ENCODE measurements at places on chromosomes 11 and 22.

GRCh38 chr11:117146521-117146920 is 2.4 kb downstream of the PAFAH1B2 start:
- DNase-seq: peak; percentile 14

GRCh38 chr11:132115454-132115853 is 745.0 kb downstream of the NTM start:
- peak; percentile 59 for DNase-seq

GRCh38 chr11:47152126-47152952 is 24.3 kb downstream of the ARFGAP2 start:
- peak; percentile 8 for DNase-seq

DNA sequence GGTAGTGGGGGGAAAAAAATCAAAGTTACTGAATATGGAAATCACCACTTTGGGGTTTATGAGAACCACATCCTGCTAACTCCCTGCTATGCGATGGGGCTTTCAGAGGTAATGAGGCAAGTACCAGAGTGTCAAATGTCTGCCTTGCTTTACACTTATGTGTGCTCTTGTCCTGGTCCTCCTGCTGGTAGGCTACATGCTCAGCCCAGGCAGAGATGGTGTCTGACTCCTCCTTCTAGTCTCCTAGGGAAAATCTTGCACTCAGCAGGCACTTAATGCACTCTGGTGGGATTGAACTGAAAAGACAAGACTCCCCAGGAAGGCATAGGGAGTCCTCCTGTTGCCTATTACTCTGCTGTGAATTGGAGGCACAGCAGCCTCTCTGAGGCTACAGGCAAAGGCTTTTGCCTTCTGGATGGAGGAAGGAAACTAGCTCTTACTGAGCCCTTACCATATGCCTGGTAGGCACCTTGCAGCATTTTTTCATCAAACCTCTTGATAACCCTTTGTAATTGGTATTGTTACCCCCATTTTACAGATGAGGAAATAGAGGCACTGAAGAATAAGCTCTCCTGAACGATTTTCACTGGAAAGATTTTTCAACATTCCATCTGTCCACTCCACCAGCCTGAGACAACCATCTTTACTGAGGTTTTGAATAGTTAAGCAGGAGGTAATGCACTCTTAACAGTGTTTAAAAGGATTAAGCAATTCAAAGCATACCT is 132.1 kb upstream of the PAX6 start:
- no peak for DNase-seq

- DNase-seq: peak; percentile 83
Measured at GRCh38 chr11:70788248-70789022, 390.1 kb downstream of the CTTN start.

DNA sequence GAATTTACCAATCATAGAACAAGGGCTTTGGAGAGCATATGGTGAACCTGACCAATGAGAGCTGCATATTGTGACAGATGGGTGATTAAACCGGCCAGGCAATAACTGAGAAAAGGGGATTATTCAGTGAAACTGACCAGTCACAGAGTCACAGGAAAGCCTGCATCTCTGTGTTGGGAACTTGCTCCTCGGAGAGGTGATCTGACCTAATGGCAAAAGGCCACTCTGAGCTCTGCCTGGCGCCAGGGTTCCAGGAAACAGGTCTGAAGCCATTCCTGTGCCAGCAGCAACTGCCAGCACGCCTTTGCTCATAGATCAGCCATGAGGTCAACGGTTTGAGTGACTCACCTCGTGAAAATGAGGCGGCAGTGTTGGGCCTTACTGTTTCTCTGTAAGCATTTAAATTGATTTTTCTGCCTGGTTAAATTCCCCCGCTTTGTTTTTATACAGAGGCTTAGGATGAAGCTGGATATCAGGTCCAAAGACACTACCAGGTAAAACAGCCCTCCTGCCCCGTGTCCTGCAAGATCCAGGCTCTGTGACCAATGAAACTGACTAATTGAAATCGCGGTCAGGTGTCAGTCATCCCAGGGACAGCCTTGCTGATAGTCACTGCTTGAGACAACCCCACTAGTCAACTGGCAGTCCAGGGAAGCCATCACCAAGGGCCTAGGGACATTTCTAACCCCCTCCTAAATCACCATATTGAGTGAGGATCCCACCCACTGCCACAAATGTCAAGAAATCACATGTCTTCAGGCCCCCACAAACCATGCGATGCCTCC is 35.8 kb upstream of the MYOD1 start:
- peak; percentile 92 for DNase-seq
